ENCODE measurements at places on chromosomes 2 and 18.
A peak's percentile ranks its signal among the peaks of the same experiment; 100 is the strongest.

DNA sequence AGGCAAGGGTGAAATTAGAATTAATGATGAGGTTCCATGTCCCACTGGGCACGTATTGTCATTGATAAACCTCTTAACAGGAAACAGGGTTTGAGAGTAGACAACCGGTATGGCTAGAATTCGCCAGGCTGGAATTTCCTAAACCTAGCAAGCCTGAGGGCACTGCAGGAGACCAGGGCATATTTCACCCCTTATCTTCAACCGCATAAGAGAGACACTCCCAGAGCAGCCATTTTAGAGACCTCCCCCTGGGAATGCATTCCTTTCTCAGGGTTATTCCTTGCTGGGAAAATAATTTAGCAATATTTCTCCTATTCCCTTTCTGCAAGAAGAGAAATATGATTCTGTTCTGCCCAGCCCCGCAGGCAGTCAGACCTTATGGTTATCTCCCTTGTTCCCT, 334.6 kb upstream of the LYPD1 start:
- DNase-seq = no peak

GRCh38 chr2:235990344-235990743, 177.8 kb downstream of the GBX2 start:
- no peak for DNase-seq

DNA sequence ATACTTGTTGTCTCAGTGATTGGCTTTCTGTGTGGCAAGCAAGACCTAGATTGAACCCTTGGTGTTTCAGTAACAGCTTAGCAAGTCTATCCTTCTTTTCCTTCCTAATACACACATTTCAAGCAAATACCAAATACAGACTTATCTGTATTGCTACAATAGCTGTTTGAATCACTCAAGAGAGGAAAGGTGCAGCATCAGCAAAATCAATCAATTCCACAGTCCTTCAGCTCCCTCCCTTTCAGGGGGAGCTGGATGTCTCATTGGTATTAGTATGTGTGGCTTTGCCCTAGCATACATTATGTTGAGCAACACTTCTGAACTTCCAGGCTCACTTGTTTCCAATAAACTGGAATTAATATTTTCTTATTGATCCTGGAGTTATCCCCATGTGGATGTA, 323.1 kb downstream of the TMX3 start:
- DNase-seq = no peak

DNA sequence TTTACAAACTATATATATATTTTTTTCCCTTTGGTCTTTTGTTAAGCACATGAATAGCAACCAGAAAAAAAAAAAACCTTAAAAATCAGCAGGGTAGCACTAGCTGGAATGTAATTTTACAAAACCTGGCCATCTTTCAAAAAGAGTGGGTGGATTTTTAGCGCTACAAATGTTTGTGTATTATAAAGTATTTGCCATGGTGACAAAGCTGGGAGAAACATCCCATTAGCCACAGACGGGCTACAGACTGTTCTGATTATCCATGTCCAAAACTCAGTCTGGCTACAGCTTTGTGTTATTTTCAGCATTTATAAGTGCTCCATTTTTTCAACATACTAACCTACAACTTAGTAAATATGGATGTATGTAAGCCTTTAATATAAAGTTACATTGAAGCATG, 249.5 kb upstream of the TANK start:
- no peak for DNase-seq

- DNase-seq = no peak
Measured at GRCh38 chr18:50038448-50038847, 156.5 kb downstream of the MYO5B start.

GRCh38 chr2:73896362-73897239, 3.8 kb downstream of the ACTG2 start:
- DNase-seq = peak; percentile 66

- DNase-seq = no peak
Measured at GRCh38 chr2:191646163-191646902, 31.6 kb upstream of the NABP1 start.

- DNase-seq = no peak
Measured at GRCh38 chr2:65136253-65136652, 6.3 kb upstream of the RAB1A start.

DNA sequence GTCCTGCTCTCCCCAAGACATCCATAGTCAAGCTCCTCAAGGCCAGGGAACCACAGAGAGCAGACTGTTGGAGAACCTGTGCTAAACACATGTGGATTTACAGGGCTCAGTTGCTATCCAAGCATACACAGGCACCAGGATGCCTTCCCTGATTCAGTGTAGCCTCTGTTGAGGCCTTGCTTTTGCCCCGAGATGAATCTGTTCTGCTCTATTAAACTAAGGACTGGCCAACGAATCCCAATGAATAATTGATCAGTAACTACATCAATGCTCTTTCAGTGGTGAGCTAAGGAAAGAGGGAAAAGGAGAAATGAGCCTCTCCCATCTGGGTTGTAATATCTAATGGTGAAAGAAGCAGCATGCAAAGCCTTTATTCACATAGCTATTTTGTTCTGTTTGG, 58.7 kb upstream of the SPTBN1 start:
- no peak for DNase-seq

- DNase-seq = peak; percentile 41
Measured at GRCh38 chr2:29322011-29322410, 206.8 kb downstream of the CLIP4 start.

- no peak for DNase-seq
Measured at GRCh38 chr2:71254776-71255175, 27.9 kb upstream of the PAIP2B start.

- DNase-seq = no peak
Measured at GRCh38 chr2:102025016-102025501, 33.3 kb downstream of the IL1R2 start.

GRCh38 chr2:168089200-168089599, 158.2 kb downstream of the STK39 start:
- DNase-seq = no peak

DNA sequence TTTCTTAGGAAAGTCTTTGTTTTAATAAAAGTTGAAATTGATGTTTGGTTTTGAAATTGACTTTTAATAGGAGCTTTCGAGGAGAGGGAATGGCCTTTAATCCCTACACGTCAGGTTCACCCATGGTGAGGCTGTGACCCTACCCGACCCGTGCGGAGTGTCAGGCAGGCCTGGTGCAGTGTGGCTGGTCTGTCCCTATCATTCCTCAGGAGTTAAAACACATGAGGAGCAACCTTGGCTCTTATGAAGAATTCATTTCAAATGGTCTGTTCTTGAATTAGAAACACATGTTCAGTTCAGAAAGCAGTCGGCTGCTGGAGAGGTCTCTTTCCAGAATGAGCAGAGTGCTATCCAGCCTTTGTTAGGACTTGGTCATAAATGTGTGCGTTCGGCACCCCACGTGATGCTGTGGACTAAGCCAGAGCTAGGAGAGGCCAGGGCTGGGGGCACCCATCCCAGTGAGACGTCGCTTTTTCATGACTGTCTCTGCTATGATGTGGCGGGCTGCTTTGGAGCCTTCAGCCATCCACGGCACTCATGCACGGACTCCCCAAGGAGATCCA, 54.7 kb downstream of the EMILIN2 start:
- DNase-seq = no peak

GRCh38 chr2:232353660-232354059, 24.9 kb upstream of the ALPP start:
- DNase-seq = no peak

DNA sequence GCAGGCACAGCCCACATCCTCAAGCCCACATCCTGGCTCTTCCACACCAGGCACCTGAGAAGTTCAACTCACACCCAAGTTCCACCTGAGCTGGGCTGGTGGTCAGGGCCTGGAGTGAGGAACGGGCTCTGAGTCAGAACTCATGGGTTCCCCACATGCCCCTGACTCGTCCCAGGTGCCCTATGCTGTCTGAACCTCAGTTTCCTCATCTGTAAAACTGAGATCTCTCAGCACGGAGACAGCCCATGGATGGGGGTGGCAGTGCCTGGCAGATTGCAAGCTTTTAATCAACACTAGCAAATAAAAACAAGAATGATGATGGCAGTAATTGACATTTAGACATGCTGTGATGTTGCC, 307.8 kb downstream of the NDUFA10 start:
- no peak for DNase-seq

DNA sequence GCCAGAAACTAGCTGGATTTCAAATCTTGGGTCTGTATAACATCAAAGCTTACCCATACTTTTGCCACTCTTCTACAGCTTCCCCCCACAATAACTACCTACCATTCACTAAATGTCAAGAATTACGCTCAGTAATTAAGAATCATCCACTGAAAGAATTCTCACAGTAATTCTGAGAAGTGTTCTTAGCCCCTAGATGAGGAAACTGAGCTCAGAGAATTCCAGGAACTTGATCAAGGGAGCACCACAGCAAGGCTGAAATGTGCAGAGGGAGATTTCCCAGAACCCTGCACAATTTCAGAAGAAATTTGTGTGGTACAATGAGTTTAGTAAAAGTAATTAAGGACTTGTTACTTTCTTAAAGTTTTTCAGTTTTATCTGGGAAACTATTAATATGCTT, 194.5 kb upstream of the STK17B start:
- DNase-seq = no peak

DNA sequence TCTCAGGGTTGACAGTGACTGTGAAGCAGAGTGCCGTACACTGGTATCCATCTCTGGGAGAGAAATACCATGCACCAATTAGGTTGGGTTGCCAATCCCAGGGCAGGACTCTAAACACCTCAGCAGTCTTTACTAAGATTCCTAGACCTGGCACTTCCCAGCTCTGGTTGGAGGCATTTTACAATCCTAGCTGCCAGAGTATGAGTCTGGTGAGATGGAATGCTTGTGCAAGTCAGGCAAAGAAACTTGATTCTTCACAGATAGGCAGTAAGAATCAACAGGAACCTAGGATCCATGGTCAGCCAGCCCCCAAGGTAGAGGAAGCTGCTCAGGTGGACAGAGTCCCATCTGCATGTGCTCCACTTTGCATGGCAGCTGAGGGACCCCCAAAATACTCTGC, 6.0 kb upstream of the UGT1A5 start:
- no peak for DNase-seq

GRCh38 chr2:158297606-158298005, 158.9 kb downstream of the CCDC148 start:
- no peak for DNase-seq

DNA sequence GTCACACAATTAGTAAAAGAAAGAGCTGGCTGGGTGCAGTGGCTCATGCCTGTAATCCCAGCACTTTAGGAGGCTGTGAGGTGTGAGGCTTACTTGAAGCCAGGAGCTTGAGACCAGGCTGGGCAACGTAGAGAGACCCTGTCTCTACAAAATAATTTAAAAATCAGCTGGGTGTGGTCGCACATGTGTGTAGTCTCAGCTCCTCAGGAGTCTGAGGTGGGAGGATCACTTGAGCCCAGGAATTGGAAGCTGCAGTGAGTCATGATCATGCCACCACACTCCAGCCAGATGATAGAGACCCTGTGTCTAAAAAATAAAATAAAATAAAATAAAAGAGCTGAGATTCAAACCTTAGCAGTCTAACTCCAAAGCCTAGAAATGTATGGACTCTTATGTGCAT, 39.0 kb upstream of the NEDD4L start:
- DNase-seq = peak; percentile 10

GRCh38 chr2:75547345-75548035, 13.2 kb downstream of the EVA1A start:
- DNase-seq = no peak

DNA sequence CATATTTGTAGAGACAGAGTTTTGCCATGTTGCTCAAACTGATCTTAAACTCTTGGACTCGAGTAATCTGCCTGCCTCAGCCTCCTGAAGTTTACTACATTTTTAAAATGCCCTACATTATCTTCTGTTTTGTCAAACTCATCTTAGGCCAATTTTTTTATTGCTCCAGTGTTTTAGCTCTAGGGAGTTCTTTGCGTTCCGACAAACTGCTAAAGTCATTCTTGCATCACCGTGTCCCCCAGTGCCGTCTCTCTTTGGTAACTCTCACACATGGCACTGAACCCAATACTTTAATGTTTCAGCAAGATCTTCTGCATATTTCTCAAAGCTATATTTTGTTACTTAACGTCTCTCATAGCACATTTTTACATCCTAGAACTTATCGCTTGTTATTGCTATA, 440.9 kb upstream of the NRXN1 start:
- DNase-seq = no peak

DNA sequence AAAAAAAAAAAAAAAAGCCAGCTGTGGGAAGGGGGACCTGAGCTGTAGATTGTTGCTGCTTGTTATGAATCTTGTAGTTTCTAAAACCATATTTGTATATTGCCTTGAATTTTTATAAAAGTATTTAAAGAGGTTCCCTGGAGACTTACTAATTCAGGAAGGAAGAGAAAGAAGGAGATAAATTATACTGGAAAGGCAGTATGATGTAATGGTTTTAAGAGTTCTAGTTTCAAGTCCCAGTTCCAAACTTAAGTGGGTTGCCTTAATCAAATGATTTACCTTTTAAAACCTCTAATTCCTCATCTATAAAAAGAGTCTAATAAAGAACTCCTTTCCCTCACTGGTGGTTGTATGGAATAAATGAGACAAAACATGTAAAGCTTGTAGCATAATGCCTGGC, 62.2 kb downstream of the PTRHD1 start:
- no peak for DNase-seq

- DNase-seq = peak; percentile 10
Measured at GRCh38 chr2:177763531-177764265, 308.9 kb downstream of the PDE11A start.

GRCh38 chr18:12933327-12933726, 14.5 kb upstream of the SEH1L start:
- DNase-seq = no peak

DNA sequence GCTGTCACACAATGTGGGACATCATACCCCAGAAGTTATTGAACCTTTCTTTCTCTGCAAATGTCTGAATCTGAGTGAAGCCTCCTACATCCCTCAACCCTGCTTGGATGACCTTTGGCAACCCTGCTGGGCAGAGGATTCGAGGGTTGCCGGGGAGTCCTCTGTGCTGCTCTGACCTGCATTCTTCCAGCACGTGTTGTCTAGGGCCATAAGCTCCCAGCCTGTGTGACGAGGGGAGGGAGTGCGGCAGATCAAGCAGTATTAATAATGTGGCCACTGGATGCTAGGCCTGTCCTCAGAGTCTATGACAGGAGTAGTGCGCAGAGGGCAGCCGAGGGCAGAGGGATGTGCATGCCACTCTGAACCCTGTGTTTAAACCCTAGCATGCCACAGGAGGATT, 58.8 kb downstream of the RPL37A start:
- no peak for DNase-seq

- DNase-seq = no peak
Measured at GRCh38 chr2:38120264-38120592, 44.3 kb upstream of the CYP1B1 start.

DNA sequence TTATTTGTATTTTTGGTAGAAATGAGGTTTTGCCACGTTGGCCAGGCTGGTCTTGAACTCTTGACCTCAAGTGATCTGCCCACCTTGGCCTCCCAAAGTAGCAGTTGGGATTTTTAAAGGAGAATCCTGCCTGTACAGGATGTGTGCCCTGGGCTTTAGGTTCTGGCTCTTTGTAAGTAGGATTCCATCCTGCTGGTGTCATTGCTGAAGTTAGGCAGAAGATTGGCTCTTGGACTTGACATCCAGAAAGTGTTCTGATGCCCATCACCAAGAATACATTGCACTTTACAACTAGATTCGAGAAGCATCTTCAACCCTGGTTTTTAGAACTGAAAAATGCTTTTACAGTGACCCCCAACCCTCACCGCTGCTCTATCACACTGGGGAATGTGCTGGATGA, 4.4 kb upstream of the TWIST2 start:
- no peak for DNase-seq

Measured in HS-5 (cell line).